CMK (cell line): ENCODE measurements at places on chromosomes 7 and 10.

DNA sequence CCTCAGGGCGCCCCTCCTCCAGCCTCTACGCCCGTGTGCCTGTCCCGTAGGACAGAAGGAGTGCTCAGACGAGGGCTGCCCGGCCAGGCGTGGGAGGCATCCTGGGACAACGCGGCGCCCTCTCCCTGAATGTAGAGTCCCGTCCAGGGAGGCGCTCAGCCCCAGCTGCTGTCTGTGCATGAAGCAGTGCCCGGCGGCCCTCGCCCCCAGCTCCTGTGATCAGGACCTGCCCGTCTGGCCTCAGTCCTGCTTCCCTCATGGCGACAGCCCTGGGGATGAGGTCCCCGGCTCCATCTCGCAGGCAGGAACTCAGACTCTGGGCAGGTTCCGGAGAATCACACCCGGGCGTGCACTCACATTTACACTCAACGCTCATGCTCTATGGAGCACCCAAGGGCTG is 24.9 kb upstream of the UTF1 start:
- DNase-seq = no peak

- DNase-seq = no peak
Observed at GRCh38 chr7:139924461-139924860, 95.4 kb downstream of the TBXAS1 start.

GRCh38 chr7:20122073-20122472 is 95.1 kb downstream of the MACC1 start:
- DNase-seq = no peak

DNA sequence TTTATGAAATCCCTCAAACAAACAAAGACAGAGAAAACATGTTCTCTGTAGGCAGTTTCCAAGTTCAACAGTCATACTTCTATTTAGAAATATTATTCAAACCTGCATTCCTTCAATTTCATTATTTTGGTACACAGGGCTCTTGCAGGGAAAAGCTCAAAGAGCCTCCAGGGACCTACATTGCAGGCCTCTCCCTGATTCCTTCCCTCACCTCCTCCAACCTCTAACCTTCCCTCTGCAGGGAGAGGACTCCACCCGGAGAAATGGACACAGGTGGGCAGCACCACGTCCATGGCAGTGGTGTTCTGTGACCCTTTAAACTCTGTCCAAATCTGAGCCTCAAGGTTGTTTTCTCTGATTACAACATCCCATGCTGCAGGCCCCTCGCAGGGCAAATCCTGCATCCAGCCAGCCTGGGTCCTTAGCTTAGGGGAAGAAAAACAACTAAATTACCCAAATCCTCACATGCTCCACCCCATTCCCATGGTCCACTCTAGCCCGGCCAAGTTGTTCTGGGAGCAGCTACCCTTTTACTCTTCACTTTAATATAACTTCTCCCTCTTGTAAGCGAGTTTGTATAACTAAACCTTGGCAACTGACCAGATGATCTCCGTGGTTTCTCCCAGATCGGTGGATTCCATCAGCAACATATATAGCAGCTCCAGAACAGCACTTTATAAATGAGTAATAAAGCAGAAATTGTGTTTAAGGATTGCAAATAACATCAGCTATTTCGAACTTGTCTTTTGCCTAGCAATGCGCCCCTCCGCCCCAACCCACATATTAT is 129.8 kb downstream of the CUBN start:
- DNase-seq = no peak

DNA sequence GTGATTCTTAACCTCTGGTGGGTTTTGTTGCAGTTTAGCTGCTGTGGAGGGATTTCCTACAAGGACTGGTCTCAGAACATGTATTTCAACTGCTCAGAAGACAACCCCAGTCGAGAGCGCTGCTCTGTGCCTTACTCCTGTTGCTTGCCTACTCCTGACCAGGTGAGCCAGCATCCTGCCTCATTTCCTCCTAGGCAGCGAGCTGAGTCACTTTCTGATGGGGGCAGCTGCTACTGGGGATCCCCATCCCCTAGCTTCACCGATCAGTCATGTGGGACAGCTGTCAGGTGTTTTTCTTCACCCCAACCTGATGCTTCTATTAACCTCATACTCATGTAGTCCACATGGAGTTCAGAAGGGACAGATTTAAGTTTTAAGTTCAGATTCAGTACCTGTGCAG is 21.7 kb upstream of the SMO start:
- no peak for DNase-seq

GRCh38 chr7:79977481-79977880 is 157.2 kb upstream of the GNAI1 start:
- DNase-seq = no peak

DNA sequence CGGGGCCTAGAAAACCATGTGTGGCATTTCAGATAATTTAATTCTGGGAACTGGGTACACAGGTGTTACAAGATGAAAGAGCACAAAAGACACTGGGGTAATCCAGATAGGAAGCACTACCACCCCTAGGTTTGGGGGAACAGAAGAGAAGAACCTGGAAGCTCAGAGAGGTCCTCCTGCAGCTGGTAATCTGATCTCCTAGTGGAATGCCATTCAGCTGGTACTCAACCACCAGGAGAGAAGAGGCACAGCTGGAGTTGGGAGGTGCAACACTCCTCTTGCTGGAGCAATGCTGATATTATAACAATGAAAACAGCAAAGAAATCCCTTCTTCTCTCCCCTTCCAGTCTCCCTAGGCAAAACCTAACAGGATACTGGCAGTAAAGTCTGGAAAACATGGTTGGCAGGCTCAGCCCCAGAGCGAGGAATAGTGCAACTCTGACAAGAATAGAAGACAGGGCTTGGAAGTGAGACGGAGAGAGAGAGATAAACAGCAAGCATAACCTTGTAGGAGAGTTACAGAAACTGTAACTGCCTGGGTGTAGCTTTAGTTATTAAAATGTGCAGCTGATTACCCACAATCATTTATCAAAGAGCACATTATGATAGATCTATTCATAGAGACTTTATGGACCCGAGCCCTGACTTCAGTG is 35.0 kb downstream of the NRF1 start:
- DNase-seq = no peak

- no peak for DNase-seq
Observed at GRCh38 chr7:132866144-132866531, 215.8 kb downstream of the CHCHD3 start.

- DNase-seq = no peak
Observed at GRCh38 chr7:50068850-50069551, 24.0 kb downstream of the ZPBP start.

DNA sequence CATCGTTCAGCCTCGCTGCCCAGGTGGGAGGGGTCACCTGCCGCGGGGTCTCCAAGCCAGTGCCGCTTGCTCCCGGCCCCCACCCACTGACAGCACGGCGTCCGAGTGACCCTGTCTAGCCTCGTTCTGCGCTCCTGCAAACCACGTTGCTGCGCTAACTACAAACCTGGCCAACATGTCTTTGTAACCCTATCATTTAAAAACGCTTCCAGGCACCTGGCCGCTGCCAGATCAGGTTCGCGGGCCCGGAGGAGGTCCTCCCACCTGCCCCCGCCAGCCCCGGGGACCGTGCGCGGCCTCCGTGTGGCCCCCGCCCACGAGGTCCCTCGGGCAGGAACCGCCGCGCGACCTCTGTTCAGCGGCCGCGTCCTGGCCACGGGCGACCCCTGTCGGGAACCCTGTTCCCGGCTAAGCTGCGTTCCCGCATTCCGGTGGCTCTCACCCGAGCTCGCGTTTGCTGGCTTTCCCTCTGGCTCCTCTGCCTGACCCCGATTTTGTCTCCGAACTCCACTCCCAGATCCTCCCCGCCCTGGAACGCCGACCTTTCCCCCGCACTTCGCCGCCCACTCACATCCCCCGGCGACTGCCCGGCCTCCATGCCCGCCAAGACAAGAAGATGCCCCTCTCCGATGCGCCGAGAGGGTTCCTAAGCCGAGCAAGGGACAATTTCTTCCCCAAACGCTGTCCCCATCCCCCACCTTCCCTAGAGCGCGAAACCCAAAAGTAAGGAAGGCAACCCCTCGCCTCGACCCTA is 2.4 kb downstream of the SFMBT2 start:
- no peak for DNase-seq

- DNase-seq = no peak
Observed at GRCh38 chr10:98332623-98333269, 64.8 kb upstream of the LOXL4 start.

DNA sequence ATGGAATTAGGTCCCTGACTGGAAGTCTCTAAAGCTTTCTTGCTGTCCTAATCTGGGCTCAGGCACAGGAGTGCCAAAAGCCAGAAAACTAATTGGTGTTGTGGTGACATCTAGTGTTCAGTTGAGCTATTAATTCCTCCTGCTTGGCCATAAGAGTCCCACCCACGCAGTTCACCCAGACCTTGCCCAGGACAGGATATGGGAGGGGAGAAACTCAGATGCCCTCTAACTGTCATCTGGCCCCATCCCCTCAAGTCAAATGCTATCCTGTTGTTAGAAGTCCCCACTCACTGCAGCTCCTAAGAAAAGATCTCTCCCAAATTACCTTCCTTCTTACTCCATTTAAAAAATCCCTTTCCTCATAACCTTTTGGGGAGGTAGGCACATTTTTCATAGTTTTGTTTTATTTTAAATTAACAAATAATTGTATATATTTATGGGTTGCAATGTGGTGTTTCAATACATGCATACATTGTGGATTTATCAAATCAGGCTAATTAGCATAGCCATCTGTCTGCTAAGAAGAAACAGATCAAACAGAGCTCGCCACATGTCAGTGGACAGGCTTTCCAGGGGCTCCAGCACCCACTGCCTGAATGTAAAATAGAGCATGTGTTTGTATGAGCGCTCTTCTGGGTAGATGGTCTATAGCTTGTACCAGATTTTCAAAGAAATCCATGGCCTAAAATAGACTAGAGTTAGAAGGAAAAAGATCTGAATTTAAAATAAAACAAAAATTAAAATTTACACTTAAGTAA is 84.0 kb downstream of the GSAP start:
- peak; percentile 56 for DNase-seq

DNA sequence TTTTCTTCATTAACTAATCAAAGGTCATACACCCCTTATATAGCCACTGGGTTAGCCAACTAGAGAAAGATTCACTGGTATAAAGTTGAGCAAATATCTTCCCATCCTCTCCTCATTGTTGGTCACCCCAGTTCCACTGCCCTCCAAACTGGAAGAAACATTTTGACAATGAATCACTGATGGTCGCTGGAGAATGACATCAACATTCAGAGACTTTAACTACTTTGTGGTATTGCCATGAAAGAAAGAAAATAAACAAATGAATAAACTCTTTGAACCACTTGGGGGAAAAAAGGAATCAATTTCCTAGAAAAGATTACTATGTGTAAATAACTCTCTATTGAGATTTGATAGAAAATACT is 23.4 kb downstream of the HYCC1 start:
- no peak for DNase-seq

- peak; percentile 27 for DNase-seq
Observed at GRCh38 chr7:157612664-157613561, 276.1 kb downstream of the DNAJB6 start.

DNA sequence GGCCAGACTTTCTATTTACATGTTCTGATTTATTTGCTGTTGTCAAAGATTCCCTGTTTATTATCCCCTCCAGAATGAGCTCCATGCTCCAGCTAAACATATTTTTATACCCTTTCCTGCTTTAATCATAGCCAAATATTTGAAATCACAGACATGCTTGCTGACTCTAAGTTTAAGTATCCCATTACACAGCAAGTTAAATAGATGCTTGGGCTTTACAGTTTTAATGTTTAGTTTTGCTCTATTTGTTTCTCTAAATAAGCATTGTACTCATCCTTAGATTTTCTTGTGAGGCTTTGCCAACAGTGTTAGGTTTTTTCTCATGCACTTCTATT is 196.8 kb downstream of the TAX1BP1 start:
- no peak for DNase-seq

GRCh38 chr7:91596287-91596686 is 284.2 kb downstream of the MTERF1 start:
- no peak for DNase-seq

- peak; percentile 14 for DNase-seq
Observed at GRCh38 chr10:113775686-113776294, 24.3 kb downstream of the PLEKHS1 start.

DNA sequence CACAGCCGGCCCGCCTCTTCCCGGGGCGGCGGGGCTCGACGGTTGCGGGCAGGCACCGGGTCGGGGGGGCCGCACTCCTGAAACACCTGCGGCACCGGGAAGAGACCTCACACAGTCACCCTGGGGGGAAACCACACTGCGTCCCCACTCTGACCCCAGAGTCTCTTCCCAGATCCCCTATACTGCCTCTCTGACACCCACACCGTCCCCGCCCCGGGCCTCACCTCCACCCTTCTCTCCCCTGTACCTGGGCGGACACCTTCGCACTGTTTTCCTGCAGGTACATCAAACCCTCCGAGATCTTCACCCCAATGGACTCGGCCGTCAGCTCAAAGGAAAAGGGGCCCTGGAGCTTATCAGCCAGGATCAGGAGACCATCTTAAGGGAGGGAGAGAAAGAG is 3.4 kb upstream of the GAL3ST4 start:
- DNase-seq = no peak

- peak; percentile 77 for DNase-seq
Observed at GRCh38 chr7:5598769-5599371, 175.2 kb upstream of the TNRC18 start.

- no peak for DNase-seq
Observed at GRCh38 chr7:112744818-112745217, 45.4 kb downstream of the TMEM168 start.

- no peak for DNase-seq
Observed at GRCh38 chr10:57018452-57018851, 657.4 kb upstream of the ZWINT start.

DNA sequence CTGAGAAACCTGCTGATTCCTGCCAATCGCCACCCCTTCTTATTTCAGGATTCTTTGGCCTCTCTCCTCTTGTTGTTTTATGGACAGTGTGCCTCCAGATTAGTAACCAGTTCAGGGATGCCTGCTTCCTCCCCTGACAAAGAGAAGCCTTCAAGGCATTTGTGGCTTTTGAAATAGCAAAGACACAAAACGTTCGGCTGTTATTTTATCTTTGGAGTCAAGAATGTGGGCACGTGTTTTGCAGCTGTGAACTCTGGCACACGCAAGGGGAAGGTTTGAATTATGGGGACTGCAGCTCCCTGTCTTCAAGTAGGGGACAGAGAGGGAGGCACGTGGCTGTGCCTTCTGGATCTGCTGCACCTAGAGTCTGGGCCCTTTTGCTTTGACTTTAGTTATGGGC is 157.9 kb upstream of the GRB10 start:
- DNase-seq = no peak

DNA sequence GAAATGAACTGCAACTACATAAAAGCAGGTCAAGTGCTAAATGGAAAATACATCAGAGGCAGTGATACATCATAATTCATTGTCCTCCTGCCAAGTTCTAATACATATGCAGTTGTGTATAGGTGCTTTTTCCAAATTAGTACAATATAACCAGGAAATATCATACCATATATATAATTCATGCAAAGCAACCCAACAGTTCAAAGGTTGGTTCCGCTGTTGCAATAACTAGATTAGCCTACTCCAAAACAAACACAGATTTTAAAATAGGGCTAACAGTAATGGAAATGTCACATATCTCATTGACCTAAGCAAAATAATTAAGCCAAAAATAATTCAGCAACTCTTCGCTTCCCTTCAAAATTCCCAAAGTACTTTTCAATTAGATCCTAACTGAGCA is 88.9 kb upstream of the NEBL start:
- no peak for DNase-seq
